ENCODE measurements at places on chromosomes 3 and 15.

GRCh38 chr3:1056744-1057143 is 36.1 kb upstream of the CNTN6 start:
- DNase-seq = no peak

DNA sequence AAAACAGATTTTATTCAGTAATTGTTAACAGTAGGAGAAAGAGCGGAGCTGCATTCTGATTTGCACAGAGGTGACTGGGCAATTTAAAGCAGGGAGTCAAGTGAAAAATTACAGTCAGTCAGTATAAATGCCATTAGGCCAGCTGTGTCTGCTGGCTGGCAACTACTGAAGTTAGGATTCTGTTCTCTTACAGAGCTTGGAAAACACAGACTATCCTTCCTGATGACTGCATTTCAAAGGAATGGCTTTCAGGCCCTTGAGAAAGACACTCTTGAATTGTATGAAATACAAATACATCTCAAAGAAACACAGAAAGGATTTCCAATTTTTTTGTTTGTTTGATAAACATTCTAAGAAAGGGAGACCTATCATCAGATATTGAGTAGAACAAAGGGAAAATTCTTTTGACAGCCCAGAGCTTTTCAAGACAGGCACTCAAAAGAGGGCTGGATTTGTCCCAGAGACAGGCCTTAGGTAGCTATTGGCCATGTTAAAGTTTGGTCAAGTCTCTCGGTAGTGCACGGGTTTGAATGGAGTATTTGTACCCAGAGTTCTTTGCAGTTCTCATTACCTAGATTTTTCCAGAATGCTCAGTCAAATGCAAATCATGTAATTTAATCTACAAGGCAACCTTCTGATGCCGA is 551.2 kb upstream of the CCDC54 start:
- no peak for DNase-seq

- DNase-seq = no peak
These were observed 9.5 kb downstream of the MTHFS start for GRCh38 chr15:79887054-79887930.

DNA sequence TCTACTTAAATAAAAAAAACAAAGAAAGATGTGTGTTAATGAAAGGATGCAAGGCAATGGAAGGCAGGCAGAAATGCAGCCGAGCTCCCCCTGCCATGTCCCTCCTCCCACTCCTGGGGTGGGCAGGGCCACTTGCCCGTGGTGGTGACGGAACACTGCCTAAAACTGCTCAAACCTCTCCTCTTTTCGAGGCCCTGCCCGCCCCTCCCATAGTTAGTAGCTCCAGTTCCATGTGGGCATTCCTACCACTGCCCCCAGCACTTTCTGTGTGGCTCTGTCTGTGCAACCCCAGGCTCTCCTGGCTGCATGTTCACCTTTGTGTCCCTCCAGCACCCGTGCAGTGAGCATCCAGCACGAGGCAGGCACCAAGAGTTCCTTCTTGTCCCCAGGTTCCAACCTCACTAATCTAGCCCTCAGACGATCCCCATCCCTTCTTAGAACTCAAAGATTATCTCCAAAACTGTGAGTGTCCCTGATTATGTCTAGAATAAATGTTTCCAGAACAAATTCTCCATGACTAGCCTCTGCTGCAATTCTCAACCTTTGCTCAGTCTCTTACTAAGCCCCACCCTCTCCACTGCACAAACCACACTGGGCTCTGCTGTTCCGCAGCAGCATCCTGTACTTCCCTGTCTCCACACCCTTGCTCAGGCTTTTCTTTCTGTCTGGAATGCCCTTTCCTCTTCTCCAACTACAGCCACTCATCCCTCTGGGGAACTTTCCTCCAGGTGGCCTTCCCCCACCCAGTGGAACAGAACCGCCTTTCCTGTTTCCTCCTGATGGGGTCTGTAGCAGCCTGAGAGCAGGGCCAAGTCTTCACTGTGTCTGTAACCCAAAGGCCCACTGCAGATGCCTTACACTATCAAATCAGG is 32.6 kb upstream of the SPTBN5 start:
- DNase-seq = no peak

- DNase-seq = no peak
These were observed 117.1 kb upstream of the TJP1 start for GRCh38 chr15:29939404-29939803.

GRCh38 chr3:37174532-37175126 is at the start of gene LRRFIP2:
TSS of gene LRRFIP2 (minus strand) at chr3:37174582. CDS start at chr3:37148983, 25,599 bp downstream.
- no peak for DNase-seq

All from mesothelial cell of epicardium (in vitro differentiated cells).